Common myeloid progenitor, CD34-positive (primary cell): ENCODE measurements at places on chromosomes 11 and 22.

GRCh38 chr11:72394416-72394815, 39.9 kb downstream of the CLPB start:
- DNase-seq, result no peak

- DNase-seq, result no peak
Measured at GRCh38 chr11:82874646-82875523, 25.3 kb downstream of the PRCP start.

DNA sequence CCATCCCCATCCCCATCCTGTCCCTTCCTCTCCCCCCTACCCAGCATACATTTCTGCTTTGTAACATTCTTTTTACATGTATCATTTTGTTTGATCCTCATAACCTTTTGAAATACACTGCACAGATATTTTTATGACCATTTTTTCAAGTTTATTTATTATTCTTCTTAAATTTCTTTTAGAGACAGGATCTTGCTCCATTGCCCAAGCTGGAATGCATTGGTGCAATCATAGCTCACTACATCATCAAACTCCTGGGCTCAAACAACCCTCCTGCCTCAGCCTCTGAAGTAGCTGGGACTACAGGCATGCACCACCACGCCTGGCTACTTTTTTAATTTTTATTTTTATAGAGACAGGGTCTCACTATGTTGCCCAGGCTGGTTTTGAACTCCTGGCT, 99.4 kb upstream of the AKIP1 start:
- DNase-seq, result no peak

GRCh38 chr11:119424775-119425174, 1.8 kb upstream of the THY1 start:
- DNase-seq, result no peak

GRCh38 chr22:50665738-50666137, 6.9 kb upstream of the SHANK3 start:
- no peak for DNase-seq
